ENCODE measurements at places on chromosomes 4 and X.

DNA sequence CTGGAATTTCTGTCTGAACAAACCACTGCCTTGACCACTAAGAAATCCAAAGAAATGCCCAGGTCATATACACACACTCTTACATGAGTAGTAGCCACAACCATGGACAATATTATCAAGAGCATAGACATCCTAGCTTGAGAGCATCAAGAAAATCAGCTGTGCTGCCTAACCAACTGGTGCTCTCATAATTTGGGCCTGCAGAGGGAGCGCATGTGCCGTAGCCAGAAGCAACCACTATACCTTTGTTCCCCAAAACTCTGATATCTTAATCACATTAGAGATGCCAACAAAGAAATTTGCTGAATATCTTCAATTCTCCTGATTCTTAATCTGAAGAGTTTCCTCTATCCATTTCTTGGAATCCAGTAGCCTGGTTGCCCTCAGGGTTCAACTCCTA lies 163.6 kb downstream of the ZNF674 start:
- peak; percentile 33 for DNase-seq

DNA sequence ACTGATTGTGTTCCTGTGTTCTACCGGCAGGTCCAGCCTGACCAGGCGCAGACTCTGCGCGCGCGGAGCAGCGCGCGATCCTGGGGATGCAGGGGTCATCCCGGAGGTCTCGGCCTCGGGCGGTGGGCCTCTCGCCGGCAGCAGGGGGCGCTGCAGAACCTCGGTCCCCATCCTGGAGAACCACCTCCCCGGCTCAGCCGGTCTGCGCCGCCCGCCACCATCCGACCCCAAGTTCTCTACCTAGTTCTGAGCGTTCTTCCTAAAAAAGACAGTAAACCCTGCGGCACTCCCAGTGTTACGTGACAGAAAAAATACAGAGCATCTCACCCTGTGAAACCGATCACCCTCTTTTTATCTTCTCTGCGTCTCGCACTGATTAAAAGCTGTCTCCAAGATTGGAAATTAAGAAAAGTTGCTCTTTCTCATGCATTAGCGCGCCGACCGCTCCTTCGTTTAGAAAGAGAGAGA lies 1.6 kb downstream of the TRPC3 start:
- DNase-seq, result peak; percentile 51

GRCh38 chr4:54402880-54403480 lies 173.9 kb downstream of the PDGFRA start:
- DNase-seq, result no peak

- peak; percentile 18 for DNase-seq
Observed at GRCh38 chr4:78517050-78517652, 34.4 kb upstream of the ANXA3 start.

DNA sequence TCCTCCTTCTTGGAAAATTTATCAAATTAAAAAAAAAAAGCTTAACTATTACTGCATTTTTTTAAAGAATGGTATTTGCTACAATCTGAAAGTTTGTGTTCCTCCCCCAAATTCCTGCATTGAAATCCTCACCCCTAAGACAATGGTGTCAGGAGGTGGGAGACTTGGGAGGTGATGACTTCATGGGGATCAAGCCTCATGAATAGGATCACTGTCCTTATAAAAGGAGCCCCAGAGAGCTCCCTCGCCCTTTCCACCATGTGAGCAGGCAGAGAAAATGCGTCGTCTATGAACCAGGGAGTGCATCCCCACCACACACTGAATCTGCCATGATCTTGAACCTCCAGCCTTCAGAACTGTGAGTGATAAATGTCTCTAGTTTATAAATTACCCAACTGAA lies 38.0 kb downstream of the DHRSX start:
- DNase-seq, result no peak

DNA sequence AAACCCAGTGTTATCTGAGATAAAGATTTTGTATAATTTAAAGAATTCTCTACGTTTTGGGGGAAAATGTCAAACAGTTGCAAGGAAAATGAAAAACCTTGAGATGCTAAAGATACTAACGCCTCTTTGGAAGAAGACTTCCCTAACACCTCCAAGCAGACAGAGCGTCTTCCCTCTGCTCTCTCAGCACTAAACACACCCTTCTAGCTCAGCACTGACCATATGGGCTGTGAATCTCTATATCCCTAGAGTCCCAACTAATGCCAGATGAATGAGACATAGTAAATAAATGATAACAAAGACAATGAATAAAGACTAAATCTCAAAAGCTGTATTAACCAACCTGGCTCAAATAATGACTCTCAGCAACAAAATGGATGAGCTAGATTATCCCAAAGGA lies 13.3 kb downstream of the FUNDC1 start:
- DNase-seq, result no peak

GRCh38 chr4:145822581-145822980 lies 116.0 kb downstream of the ZNF827 start:
- no peak for DNase-seq
